ENCODE measurements at places on chromosomes 1 and 21.

- no peak for DNase-seq
Observed at GRCh38 chr21:16837721-16838120, 675.1 kb upstream of the CXADR start.

- DNase-seq = no peak
Observed at GRCh38 chr1:58713841-58714240, 14.0 kb upstream of the MYSM1 start.

GRCh38 chr1:152244576-152245273 lies 20.7 kb upstream of the HRNR start:
- DNase-seq = peak; percentile 43

DNA sequence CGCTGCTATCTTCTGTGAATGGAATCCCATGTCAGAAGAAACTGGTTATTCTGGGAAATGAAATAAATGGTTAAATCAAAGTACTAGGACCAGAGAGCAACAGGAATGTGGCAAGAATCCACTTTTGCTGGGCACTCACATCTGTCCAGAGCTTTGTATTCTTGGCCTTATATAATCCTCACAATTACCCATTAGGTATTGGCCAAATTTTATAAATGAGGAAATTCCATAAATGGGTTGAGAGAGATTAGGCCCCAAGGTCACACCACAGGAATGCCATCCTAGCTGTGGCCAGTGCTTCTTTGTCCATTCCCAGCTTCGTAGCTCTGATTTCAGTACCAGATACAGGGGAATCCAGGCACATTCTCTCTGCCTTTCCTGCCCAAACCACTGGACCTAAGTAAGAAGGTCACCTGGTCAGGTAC lies 76.1 kb upstream of the HOOK1 start:
- peak; percentile 80 for DNase-seq

DNA sequence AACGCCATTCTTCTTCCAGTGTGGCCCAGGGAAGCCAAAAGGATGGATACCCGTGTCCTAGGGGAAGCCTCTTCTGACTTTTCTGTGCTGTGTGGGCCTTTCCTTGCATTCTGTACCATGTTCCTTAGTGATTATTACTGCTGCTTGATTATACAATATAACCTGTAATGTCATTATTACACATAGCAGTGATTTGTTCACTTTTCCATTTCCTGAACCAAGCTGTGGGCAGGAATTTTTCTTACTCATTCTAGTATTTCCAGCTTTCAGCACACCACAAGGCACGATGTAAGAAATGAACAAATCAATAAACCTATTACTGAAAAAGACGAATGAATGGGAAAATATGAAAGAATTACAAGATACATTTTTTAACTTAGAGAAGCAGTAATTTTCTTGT lies 8.4 kb upstream of the USP33 start:
- DNase-seq = no peak

DNA sequence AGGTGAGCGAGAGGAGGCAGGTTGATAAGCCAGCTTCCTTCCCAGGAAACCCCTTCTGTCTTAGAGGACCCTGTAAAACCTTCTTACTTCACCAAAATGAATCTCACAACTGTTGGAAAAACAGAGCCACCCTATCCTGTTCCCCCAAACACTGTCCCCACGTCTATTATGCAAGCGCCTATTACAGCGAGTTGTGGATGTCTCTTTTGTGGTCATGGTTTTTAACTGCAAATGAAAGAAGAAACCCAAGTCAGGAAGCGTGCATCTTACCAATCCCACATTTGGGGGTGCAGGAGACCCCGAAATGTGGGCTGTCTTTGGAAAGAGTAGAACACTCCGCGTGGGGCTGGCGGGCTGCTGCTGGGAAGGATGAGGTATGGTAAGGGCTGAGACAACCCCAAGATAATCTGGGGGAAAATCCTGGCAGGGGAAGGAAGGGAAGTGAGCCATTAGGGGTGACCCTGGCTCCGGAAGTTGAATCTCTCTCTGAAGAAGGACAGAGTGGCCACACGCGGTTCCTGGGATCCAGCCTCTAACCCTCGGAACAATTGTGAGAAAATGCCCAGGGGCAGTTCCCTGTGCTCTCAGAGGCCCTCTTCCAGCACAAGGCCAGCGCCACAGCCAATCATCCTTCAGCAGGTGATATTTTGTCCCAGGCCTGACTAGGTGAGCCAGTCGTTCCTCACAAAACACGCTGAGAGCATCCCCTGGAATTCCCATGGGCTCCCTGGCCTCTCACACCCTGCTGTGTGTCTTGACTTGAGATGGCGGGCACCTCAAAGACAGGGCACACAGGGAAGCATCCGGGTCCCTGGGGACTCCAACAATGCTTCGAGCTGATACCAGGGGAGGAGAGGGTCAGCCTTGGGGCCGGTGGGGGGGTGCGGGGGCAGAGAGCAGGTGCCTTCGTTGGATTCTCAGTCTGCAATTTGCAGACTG lies 168.5 kb upstream of the IRF2BP2 start:
- DNase-seq = peak; percentile 32

- DNase-seq = no peak
Observed at GRCh38 chr1:242440757-242441156, 83.7 kb downstream of the PLD5 start.

GRCh38 chr1:49318218-49318617 lies 541.5 kb upstream of the BEND5 start:
- DNase-seq = no peak

DNA sequence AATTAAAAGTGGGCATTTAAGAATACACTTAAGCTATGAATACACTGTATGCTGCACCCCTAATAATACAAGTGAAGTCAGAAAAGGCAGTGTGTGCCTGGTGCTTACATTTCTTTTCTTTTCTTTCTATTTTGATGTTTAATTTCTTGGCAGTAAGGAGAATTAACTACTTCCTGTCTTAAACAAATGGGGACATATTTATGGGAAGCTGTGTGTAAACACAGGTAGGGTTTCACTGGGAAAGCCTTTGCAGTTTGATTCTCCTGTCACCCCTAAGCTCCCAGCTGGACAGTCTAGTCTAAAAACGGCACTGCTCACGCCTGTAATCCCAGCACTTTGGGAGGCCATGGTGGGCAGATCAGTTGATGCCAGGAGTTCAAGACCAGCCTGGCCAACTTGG lies 146.0 kb downstream of the MIS18A start:
- DNase-seq = no peak

GRCh38 chr1:88741413-88741812 lies 57.3 kb downstream of the PKN2 start:
- peak; percentile 26 for DNase-seq
